Stimulated activated CD8-positive, alpha-beta memory T cell treated with anti-CD3 and anti-CD28 coated beads, Interleukin-7, amount 100 ng/mL, for 1 hour (primary cell): ENCODE measurements at places on chromosomes 5 and 9.

- no peak for DNase-seq
Observed at GRCh38 chr5:472076-472655, 29.2 kb downstream of the EXOC3 start.

DNA sequence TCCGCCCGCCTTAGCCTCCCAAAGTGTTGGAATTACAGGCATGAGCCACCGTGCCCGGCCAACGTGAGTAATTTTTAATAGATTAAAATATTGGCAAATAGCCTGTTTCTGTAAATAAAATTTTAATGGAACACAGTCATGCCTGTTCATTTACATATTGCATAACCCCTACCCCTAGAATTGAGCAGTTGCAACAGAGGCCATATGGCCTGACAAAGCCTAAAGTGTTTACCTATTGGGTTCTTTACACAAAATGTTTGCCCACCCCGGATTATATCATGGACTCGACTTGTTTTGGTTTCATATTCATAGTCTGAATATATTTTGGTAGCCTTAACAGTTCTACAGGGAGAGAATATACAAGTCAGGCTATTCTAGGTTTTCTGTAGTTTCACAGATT is 5.3 kb downstream of the NSA2 start:
- DNase-seq, result no peak

DNA sequence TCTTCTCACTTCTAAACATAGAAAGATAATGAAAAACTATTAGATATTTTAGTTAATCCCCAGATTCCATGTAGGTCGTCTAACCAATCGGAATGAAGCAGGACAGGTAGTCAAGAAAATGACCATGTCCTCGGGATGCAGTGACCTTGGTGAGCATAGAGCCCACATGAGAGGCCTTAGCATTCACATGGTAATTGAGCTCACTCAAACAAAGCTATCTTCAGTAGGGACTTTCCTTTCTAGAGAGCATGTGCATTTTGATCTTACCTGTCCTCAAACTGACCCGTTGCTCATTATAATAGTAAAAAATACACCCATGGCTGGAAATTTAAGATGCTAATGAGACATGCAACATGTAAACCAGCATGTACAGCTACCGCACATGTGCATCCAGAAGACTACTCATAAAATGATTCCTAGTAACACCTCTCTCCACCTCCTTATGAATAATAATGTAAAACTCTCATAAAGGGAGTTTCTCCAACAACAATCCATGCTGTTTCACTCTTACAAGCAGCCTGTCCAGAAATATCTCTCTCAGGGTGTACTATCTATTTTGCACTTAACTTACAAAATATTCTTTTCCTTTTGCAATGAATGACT is 274.0 kb upstream of the CDH9 start:
- DNase-seq, result no peak

GRCh38 chr5:54717870-54718269 is 200.3 kb downstream of the SNX18 start:
- no peak for DNase-seq

DNA sequence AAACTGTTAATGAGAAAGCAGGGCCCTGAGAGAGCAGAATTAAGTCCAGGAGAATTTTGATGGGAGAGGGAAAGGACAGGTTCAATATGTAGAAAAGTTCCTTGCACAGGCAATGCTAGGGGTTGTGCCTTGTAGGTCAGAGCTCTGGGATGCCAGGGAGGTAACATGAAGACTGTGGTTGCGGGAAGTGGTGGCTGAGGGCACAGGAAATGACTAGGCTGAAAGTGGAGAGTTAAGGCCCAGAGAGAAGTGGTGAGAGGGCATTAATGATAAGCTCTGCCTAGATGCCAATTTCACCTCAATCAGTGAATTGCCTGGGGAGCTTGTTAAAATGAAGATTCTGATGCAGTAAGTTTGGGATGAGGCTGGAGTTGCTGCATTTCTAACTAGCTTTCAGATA is 31.5 kb upstream of the PPP3R2 start:
- DNase-seq, result no peak

- DNase-seq, result no peak
Observed at GRCh38 chr5:32991421-32991815, 280.3 kb downstream of the NPR3 start.

- DNase-seq, result no peak
Observed at GRCh38 chr5:90934738-90935137, 376.1 kb downstream of the ADGRV1 start.

- no peak for DNase-seq
Observed at GRCh38 chr5:142876817-142877216, 106.6 kb downstream of the ARHGAP26 start.

- DNase-seq, result no peak
Observed at GRCh38 chr5:23483090-23483489, 24.3 kb upstream of the PRDM9 start.

- no peak for DNase-seq
Observed at GRCh38 chr5:106730506-106730905, 940.2 kb downstream of the EFNA5 start.

DNA sequence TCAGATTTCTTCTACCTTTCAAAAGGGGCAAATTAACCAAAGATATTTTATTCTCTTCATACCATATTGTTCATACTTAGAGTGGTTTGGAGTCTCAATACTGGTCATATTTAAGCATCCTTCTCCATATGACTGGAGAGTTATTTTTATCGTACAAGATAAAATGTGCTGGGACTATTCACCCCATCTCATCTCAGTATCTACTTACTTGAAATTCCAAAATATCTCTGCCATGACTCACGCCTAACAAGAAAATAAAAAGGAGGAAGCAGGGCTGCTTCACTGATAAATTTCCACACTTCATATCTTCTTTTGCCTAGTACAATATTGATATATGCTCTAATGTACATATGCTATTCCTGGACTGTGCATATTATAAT is 277.9 kb upstream of the CDH9 start:
- no peak for DNase-seq

GRCh38 chr5:179187229-179187678 is 127.1 kb downstream of the ZNF354C start:
- DNase-seq, result no peak

DNA sequence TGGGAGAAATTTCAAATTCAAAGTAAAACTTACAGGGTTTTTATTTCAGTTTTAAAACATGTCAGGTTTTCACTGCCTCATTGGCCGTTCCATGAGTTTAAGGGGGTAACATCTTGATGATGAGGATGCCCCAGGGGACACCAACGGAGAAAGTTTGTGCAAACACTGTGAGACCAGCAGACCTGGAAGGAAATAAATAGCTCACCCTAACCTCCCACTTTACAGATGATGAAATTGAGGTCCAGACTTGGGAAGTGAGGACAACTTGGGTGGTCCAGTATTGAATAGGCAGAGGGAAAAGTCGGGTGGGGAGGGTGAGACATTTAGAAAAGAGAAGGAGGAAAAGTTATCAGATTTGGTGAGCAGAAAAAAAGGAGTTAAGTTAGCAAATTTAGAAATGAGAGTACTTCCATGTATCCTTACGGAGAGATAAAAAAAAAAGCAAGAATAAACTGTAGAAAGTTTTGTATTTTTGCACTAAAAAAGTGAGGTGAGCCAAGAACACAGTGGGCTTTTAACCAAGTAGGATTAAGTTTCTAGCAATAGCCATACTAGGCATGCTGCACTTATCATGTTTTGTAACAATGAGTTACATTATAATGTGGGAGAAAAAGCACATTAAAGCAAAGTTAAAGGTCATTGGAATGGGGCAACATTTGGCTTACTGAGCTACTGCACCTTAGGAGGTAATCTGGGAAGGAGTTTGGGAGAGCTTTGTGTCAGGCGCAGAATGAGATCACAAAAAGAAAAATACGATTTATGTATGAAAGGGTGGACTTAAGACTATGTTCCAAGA is 125.1 kb downstream of the GAS1 start:
- no peak for DNase-seq

GRCh38 chr5:135100011-135100410 is 66.0 kb upstream of the PITX1 start:
- DNase-seq, result no peak

DNA sequence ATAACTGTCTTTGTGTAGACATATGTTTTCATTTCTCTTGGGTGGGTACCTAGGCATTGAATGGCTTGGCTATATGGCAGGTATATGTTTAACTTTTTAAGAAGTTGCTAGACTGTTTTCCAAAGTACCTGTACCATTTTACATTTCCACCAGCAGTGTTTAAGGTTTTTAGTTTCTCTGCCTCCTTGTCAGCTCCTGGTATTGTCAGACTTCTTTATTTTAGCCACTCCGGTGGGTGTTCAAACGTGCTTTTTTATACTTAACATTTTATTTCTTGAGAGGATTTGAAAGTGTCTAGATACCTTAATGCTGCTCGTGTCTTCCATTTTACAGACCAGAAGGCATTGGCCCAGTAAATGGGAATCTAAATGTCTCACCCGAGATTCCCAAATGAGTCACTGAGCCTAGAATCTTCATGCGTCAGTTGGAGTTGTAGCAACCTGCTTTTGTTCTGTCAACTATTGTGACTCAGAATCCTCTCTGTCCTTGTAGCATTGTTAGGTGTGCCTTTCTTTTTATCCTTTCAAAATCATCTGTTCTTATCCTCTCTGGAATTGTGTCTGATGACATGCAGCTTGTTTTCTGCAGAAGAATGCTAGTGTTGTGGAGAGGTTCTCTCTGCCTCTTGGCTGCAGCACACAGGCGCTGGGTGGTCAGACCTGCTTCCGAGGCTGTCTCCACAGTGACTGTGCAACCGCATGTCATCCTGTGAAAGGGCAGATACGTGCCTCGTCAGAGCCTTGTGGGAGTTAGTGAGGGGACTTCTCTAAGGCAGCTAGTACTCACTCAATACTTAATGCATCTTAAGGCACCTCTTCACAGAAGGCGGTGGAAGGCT is 291.8 kb downstream of the AOPEP start:
- DNase-seq, result no peak

DNA sequence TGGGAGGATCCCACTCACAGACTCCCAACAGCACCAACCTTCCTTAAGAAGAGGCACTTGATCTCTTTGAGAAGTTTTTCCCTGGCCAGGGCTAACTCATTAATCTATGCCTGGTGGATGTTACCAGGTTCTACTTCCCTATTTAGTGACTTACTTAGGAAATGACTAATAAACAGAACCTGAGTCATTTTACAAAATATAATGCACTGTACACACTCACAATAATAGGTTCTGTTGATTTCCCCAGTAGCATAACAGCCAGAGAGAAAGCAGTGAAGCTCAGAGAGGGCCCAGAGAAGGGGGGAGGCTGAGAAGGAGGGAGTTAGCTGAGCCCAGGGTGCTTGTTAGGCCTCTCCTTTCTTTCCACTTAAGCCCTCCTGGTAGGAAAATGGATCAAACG is 27.1 kb downstream of the FRMD3 start:
- no peak for DNase-seq

- DNase-seq, result no peak
Observed at GRCh38 chr9:86163503-86163902, 64.1 kb upstream of the GOLM1 start.

GRCh38 chr5:136985785-136986475 is 513.2 kb downstream of the SPOCK1 start:
- no peak for DNase-seq

GRCh38 chr5:14569948-14570691 is 11.5 kb upstream of the OTULINL start:
- DNase-seq, result no peak

- DNase-seq, result no peak
Observed at GRCh38 chr5:124713595-124713994, 32.8 kb downstream of the ZNF608 start.

GRCh38 chr5:157484768-157485167 is 24.8 kb downstream of the NIPAL4 start:
- DNase-seq, result no peak

- DNase-seq, result no peak
Observed at GRCh38 chr5:26791021-26791420, 247.4 kb downstream of the CDH9 start.

GRCh38 chr5:90703932-90704331 is 145.3 kb downstream of the ADGRV1 start:
- no peak for DNase-seq

DNA sequence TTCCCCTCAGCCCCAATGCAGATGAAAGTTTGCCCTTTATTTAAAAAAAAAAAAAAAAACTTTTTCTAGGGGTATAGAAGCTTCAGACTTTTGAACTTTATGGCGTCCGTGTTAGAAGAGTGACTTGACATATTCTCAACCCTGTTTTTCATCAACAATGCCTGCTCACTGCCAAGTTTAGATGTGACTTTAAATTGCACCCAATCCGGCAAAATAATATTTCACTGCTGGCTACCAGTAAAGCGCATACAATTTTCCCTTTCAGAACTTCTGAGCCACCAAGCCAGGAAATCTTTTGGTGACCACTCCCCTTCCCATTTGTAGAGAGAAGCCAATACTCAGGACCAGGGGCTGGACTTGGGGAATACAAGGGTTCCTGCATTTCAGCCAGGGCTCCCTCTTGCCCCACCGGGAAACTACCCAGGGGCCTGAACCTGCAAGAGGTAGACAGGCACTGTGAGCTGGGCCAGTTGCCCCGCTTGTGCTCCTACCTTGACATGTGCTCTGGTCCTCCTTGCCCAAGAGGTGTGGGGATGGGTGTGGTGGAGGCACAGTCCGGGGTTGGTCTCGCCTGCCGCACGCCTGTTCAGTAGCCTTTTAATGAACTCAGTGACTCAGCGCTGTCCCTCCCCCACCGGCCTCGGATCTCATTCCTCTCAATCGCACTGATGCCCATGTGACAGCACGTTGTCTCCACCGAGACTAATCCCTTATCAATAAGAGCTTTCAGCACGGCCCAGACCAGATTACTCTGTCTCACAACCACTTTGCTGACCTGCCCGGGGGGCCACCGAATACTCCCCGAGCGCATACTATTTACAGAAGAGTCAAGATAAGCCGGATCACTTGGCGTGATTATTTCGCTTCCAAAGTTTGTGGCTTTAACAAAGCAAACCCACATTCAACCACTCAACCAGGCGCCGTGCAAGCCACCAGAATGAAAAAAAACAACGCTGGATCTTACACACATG is 226.4 kb downstream of the DCP2 start:
- no peak for DNase-seq

DNA sequence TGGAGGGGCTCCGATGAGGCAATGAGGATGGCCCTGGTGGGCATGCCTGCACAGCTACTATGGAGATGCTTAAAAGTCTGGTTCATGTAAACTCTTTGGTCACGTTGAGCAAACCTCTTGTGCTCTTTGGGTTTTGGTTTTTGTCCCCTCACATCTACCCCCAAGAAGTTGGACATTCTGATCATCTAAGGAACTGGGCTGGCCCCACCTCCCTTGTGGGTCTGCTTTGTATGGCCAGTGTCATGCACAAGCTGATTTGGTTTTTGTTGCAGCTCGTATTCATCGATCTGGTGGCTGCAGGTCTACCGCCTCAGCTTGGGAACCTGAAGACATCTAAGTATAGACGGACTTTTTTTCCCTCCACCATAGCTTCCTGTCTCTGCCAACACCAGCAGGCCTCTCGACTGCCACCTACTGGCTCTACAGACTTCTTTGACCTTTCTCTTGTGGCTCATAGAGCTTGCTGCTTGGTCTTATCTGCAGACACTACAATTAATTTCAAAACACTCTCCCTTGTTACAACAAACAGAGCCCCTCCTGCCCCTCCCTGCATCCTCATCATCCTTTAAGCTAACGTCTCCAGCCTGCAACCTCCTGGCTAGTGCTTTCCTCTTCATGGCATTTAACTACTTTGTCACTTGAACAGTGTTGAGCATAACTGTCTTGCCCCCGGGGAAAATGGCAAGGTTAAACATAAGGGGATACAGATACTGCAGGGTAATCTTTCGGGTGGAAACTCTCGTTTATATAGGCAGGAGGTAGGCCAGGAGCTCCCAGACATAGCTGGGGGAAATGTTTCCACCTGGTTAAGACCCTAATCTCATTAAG is 34.5 kb downstream of the TSTD2 start:
- peak; percentile 38 for DNase-seq
